ENCODE measurements at places on chromosomes 13 and 19.

- DNase-seq, result no peak
Measured at GRCh38 chr19:35522745-35523327, 5.3 kb downstream of the SBSN start.

DNA sequence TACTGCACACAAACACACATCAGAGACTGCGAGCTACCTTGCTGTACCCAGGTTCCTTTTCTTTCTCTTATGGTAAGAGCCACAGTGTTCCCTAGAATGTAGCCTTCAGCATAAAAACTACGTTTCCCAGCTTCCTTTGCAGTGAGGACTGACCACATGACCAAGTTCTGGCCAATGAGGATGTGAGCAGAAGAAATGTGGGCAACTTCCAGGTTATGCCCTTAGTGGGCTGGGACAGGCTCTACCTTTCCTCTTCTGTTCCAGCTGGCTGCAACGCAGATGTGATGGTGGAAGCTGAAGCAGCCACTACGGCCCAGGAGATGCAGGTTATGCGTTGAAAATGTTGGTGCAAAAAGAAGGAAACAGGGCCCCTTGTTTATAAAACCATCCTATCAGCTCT is 27.5 kb downstream of the VRK3 start:
- no peak for DNase-seq

- DNase-seq, result peak; percentile 6
Measured at GRCh38 chr19:53808710-53809125, 15.4 kb downstream of the NLRP12 start.

- no peak for DNase-seq
Measured at GRCh38 chr19:13827656-13828055, 32.4 kb downstream of the ZSWIM4 start.

DNA sequence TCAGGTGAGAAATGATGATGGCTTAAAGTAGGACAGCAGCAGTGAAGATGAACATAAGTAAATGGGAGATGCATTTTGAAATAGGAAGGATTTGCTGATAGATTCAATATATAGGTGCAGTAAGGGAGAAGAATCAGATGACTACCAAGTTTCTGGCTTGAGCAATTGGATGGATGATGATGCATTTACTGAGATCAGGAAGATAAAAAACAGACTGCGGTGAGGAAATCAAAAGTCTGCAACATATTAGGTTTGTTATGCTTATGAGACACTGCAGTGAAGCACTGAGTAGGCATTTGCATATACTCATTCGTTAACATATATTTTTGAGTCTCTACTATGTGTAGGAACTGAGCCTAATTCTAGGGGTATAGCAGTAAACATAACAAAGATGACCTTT is 184.2 kb downstream of the LACC1 start:
- DNase-seq, result no peak

- no peak for DNase-seq
Measured at GRCh38 chr19:54266133-54266532, 9.1 kb upstream of the LILRB5 start.

DNA sequence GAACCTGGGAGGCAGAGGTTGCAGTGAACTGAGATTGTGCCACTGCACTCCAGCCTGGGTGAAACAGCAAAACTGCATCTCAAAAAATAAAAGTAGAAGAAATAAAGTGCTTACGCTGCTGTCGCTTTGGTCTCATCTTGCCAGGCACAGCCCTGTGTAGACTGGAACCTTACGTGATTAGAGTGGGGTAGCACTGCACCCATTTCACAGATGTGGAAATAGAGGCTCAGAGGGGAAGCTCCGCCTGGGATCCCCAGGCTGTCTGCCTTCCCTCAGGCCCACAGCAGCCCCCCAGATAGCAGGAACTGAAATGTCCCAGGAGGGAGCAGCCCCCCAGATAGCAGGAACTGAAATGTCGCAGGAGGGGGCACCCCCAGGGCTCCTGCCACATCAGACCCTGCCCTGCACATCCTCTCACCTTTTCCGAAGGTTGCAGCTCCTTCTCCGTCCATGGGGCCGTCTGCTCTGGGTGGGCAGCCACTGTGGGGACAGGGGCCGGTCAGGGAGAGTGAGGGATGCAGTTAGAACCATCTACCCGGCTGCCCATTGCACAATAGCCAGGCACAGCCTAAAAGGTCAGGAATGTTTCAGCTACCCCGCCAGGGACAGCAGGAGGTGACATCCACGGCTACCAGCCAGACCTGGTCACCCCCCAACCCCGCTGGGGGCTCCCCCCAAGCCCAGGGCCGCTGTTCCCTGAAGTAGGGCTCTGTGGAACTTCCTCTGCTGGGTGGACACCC is 1.9 kb downstream of the PLIN4 start:
- no peak for DNase-seq

DNA sequence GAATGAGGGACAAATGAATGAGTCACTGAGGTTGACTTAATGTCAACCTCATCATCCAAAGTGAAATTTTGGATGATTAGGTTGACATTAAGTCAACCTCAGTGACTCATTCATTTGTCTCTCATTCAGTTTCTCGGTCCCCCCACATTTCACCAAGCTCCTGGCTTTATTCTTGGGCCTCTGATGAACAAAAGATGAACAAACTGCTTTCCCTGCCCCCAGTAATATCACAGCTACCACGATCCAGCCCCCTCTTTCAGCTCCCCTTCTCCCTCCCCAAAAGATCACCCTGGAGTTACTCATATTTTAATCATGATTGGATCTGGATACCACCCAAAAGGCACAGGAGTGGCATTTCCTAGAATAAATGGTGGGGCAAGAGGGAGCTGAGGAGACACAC is 10.8 kb downstream of the CEACAM18 start:
- DNase-seq, result no peak

DNA sequence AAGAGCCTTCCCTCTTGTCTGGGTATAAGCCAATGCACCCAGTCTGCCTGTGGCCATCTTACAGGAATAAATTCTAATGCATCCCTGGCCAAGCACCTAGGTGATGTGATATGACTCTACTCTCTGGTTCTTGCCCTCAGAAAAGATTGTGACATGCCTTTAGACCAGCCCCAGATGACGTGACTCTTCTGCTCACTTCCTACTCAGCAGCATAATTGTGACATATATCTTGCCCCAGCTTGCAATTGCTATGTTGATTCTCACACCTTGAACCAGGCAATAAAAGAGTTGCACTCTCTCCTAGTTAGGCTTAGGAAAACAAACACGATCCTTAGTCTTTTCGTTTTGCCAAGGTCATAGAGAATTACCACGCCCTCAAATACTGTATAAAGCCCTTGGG is 13.3 kb upstream of the ZNF726 start:
- DNase-seq, result no peak

GRCh38 chr19:1279782-1280341 is 4.5 kb downstream of the FAM174C start:
- peak; percentile 23 for DNase-seq

GRCh38 chr19:10291554-10292205 is 1.9 kb downstream of the ICAM5 start:
- no peak for DNase-seq

DNA sequence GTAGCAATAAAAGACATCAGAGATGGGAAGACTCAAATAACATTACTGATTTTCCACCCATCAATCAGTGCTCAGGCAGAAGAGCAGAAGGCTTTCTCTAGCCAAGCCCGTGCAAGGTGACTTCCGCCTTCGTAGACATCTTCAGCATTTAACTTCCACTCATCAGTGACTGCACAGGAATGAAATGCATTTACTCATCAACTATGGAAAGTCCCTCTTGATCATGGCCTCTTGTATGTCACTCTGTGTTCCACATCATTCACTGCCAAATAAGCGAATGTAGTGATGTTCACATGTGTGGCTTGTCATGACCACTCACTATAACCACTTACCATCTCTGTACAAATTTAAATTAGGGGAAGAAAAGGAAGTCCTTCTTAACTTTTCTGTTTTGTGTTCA is 49.4 kb downstream of the SACS start:
- no peak for DNase-seq
